ENCODE measurements at places on chromosomes 6 and 20.

DNA sequence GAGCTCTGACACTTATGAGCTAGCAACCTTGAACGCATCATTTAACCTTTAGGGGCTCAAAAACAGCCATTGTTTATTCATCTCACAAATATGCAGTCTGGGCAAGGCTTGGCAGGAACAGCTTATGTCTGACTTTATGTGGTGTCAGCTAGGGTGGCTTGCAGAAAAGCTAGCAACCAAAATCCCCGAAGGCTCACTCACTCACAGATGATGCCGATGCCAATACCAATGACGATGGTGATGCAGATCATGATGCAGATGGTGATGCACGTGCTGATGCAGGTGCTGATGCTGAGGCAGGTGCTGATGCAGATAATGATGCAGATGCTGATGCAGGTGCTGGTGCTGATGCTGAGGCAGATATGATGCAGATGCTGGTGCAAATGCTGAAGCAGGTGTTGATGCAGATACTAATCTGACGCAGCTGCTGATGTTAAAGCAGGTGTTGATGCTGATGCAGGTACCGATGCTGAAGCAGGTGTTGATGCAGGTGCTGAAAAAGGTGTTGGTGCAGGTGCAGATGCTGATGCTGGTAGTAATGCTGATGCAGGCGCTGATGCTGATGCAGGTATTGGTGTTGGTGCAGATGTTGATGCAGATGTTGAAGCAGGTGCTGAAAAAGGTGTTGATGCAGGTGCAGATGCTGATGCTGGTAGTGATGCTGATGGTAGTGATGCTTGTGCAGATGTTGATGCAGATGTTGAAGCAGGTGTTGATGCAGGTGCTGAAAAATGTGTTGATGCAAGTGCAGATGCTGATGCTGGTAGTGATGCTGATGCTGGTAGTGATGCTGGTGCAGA, 195.6 kb downstream of the NFATC2 start:
- DNase-seq, result no peak

DNA sequence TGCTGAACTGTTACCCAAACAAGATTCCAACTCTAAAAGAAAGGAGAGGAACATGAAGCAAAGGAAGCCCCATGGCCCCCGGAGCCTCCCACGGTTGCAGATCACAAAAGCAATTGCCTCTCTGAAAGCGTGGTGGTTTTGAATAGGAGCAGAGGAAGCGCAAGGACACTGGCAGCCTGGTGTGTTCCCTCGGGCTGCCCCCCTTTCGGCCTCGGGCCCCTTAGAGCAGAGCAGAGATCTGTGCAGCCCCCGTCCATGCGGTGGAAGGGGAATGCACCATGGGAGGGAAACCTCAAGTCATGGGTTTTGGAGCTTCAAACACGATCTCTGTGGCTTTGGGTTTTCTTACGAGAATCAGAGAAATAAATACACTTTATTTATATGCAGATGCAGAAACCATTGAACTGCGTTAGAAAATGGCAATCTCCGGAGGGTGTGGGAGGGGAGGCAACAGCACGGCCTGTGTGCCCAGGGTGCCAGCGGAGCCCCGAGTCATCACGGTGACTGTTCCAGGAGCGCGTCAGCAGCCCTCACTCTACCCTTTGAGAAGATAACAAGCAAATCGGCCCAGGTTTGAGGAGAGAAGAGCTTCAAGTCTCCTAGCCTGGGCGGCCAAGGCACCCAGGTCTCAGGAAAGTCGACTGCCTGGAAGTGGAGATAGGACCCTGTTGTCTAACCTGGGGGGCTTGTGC, 20.5 kb downstream of the FOXF2 start:
- DNase-seq, result no peak

- DNase-seq, result no peak
These were observed 40.4 kb downstream of the DNAAF9 start for GRCh38 chr20:3367089-3367488.

GRCh38 chr6:156150391-156150790, 626.8 kb upstream of the ARID1B start:
- no peak for DNase-seq

GRCh38 chr20:64056889-64057627, 5.9 kb upstream of the TCEA2 start:
- no peak for DNase-seq

DNA sequence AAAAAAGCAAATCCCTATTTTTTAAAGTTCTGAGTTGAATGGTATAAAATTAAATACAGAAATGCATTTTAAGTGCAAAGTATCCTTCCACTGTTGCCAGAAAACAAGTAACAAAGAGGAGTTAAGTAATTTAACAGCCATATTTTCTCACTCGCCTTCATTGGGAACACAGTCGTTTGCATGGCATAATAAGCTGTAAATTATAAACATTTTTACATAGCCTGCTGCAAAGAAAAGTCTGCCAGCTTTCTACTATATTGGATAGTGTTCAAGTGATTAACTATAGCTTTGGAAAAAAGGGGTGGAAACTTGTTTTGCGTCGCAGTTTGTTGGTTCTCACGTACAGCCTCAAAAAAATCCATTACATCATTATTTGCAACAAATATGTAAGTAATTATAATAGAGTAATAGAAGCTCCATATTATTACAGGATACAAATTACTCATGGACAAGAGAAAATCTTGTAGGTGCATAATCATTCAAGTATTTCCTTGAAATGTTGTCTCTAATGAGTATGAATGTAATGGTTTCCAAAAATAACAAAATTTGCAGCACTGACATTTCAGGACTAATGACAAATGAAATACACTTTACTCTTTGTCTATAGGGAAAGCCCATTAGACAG, 139.3 kb downstream of the PDSS2 start:
- no peak for DNase-seq

DNA sequence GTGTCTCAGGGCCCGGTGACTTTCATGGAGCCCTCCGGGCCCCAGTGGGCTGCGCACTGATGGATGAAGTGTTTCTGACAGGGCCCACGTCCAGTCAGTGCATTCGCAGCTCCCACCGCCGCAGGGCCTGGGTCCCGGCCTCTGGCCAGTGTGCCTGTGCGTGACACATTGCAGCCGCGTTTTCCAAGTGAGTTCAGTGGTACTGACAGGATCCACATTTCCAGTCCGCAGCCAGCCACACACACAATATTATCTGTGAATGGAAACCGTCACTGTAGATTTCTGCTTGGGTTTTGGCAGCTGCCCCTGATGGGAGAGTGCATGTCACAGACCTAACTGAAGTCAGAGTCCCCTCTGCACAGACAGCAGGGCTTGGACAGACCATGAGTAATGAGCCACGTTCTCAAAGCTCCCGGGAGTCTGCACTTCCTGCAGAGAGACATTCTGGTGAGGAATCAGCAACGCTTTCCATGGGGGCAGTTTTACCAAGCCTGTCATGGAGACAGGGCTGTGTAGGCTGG, 171.4 kb downstream of the MYLK4 start:
- no peak for DNase-seq

DNA sequence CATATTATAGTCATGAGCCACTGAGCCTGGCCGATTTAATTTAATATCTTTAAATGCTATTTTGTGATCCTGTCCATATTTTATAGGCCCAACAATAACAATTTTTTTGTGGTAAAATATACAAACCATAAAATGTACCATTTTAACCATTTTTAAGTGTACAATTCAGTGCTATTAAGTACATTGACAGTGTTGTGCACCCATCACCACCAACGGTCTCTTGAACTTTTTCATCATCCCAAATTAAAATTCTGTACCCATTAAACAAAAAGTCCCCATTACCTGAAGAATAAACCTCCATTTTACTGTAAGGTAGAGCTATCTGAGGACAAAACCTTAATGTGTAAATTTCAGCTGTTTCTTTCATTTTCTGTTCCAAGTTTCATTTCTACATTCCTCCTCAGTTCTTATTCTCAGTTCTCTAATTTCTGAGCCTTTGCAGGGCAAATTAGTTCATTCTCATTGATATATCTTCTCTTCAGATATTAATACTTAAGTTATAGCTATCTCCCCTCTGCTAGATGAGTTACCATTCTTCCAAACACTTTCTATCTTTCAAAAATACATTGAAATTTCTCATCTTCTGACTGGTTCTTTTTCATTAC, 10.3 kb downstream of the MTO1 start:
- no peak for DNase-seq

DNA sequence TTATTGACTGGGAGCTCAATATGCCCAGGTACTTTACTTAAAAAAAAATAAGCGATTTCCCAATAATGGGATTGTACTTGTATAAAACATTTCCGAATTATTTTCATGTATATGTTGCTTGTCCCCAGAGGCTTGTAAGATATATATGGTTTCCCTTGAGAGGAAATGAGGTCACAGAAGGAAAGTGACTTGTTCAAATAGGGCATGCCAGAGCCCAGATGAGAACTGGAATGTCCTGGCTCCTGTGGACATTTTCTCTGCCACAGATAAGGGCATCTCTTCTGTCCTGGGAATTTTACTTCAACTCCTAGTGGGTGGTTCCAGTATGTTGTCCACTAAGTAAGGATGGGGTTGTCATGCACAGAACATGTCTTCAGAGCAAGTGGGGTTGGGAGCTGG, 63.0 kb downstream of the LYRM2 start:
- DNase-seq, result no peak
